ENCODE measurements at places on chromosomes 3 and 15.

DNA sequence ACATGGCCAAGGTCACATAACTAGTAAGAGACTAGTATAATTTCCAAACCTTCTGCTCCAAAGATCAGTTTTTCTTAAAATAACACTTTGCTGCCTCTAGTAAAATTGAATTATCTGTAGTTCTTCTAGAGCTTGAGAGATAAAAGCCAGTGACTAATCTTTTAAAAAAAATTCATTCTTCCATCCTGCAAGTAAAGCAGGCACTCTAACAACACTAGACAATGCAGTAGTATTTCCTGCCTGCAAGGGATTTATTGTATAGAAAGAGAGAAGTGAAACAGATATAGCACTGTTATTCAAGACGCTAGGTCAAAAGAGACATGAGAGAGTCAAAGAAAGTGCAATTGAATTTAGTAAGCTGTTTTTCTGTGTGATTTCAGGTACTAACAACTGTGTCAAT is 159.5 kb upstream of the TBC1D5 start:
- DNase-seq: no peak

DNA sequence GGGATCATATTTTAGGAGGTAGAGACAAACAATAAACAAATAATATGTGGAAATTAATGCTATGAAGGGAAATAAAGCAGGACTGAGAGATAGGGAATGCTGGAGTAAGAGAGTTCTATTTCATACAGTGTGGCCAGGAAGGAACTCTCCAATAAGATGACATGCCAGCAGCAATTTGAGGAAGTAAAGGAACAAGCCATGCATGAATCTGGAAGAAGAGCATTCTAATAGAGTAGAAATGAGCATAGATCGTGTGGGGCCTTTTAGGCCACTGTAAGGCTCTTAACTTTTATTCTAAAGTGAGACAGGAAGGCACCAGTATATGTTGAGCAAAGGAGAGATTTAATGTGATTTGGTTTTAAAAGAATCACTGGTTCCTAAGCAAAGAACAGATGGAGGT is 126.3 kb downstream of the DMXL2 start:
- DNase-seq: no peak

- no peak for DNase-seq
Observed at GRCh38 chr3:20047341-20047779, 7.1 kb downstream of the KAT2B start.

DNA sequence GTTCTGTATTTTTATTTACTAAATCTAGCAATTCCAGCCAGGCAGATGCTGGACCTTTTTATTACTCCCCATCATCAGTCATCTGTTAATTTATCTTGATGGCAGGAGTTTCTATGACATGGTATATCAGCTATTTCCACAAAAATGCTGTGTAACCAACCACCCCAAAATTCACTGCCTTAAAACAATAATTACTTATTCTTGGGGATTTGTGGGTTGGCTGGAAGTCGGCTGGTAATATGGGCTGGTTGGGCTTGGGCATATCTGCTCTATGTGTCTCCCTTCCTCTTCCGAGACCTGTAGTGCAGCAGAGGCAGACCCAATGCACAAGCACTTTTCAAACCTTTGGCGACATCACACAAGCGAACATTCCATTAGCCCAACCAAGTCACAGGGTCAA is 92.1 kb upstream of the UBE2E1 start:
- peak; percentile 70 for DNase-seq

DNA sequence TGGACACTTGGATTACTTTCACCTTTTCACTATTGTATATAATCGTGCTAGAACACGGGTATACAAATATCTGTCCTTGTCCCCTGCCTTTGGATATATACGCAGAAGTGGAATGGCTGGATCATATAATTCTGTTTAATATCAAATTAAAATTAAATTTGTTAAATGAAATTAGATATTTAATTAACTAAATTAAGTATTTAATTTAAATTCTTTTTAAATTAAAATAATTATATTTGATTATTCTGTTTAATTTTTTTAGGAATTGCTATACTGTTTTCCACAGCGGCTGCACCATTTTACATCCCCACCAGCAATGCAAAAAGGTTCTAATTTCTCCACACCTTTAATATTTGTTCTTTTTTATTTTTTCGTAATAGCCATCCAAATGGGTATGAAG is 84.3 kb downstream of the DOCK3 start:
- no peak for DNase-seq

- no peak for DNase-seq
Observed at GRCh38 chr15:73028831-73029451, 23.3 kb upstream of the NEO1 start.

Measured in astrocyte of the hippocampus (primary cell).